IPS-NIHi11 (cell line): ENCODE measurements at places on chromosomes 12 and 14.
A peak's percentile ranks its signal among the peaks of the same experiment; 100 is the strongest.

DNA sequence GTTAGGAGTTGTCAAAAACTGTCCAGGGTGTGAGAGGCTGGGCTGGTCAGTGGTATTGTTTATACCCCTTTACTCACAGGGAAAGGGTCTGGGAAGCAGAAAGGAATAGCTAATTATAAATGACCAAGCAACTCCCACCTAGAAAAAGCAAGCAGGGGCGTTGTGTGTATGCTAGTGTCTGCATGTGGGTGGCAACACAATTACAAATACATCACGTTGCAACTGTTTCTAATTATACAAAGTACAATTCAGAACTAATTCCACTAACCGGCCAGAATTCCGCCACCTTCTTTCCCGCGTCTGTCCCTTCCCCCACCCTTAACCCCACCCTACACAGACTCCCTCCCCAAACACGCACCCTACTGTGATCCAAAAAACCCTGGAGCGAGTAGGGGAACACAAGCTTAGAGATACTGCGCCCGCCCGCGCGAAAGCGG, 2.2 kb downstream of the DPF3 start:
- DNase-seq, result no peak

DNA sequence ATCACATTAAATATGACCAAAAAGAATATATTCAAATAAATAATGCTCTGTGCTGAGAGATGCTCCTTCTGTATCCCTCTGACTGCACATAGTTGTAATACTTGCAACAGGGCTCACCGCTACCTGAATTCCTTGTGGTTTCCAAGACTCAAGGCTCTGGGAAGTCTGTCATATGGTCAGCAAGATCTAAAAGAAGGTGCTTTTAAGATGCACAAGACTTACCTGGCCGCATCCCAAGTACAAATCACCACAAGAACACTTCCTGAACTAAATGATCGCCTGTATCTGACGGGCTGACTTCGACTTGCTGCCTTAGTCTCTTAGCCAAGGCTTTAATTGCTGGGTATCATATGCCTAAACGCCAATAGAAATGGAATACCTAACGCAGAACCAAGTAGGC, 67.2 kb downstream of the HECTD4 start:
- no peak for DNase-seq

GRCh38 chr14:32567543-32568384, 238.7 kb downstream of the AKAP6 start:
- DNase-seq, result no peak

DNA sequence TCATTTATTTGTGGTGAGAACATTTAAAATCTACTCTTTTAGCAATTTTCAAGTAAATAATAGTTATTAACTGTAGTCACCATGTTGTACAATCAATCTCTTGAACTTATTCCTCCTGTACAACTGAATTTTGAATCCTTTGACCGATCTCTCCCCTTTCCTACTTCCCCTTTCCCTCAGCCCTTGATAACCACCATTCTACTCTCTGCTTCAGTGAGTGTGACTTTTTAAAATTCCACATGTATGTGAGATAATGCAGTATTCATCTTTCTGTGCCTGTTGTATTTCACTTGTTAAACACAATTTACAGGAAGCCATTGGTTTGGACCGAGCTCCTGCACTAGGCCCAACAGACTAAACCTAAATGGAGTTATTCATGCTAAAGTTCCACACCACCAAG, 458.9 kb upstream of the PDE3A start:
- DNase-seq, result no peak

- DNase-seq, result no peak
These were observed 51.3 kb upstream of the AMN1 start for GRCh38 chr12:31780096-31780495.

- no peak for DNase-seq
These were observed 31.6 kb upstream of the AMIGO2 start for GRCh38 chr12:47111392-47111778.

GRCh38 chr12:67069451-67070306, 199.5 kb upstream of the CAND1 start:
- peak; percentile 59 for DNase-seq

GRCh38 chr14:56803816-56804535, 6.3 kb downstream of the OTX2 start:
- no peak for DNase-seq
